T-helper 22 cell (primary cell): ENCODE measurements at places on chromosomes 6 and 20.

- DNase-seq: no peak
Observed at GRCh38 chr6:170129691-170130171, 161.1 kb downstream of the DLL1 start.

DNA sequence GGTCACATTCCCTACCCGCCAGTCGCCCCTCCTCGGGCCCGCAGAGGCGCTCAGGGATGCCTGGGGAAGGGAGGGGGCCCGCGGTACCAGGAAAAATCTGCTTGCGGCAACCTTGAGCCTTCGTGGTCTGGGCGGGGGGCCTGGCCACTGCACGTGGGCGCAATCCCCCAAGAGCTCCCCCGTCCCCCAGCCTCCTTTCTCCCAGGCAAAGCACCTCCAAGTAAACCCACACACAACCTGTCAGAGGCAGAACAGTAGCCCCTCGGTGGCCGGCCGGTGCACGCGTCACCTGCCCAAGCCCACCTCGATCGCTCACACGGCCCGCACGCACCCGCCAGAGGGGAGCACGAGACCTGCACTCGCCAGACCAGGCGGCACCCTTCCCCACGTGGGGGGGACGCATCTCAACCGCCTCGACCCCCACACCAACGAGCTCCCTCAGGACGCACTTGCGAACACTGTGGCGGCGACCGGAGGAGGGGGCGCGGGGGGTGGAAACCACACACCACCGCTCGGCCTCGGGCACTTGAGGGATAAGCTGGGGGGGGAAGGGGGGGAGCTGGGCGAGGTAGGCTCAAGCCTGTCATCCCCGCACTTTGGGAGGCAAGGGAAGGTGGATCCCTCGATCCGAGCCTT is 1955.7 kb upstream of the DEFB115 start:
- DNase-seq: no peak

DNA sequence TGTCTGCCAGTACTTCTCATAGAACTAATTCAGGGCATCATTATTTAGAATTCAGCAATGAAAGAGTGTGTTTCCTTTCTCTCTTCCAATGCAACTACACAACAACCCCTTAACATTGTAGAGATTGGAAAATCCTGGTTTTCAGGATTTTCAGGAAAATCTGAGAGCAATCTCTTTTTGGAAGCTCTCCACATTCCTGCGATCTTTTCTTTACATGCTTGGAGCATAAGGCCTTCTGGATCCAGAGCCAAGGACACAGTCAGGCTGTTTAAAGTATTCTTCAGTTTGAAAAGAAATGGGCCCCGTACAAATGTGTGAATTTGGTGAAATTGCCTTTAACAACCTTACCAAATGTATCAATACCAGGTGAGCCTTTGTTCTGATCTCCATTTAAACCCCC is 469.7 kb downstream of the PKHD1 start:
- DNase-seq: no peak

DNA sequence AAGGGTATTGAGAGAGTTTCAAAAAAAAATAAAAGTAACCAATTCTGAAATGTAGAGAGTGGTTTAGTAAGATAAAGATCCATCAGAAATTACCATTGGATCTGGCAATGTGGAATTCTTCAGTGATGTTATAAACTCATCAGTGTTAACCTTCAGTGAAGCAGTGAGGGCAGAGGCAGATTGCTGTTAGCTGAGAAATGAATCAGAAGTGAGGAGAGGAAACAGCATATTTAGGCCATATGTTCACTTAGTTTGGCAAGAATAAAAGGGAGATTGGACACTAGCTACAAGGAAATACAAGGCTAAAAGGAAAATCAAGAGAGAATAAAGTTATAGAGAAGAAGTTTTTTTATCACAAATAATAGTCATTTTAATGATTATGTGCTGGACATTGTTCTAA is 9.6 kb downstream of the KCNQ5 start:
- DNase-seq: no peak
